Eye (tissue), 1 donor: ENCODE measurements at places on chromosomes 7 and 10.
A peak's percentile ranks its signal among the peaks of the same experiment; 100 is the strongest.

GRCh38 chr7:71851776-71852498, 560.2 kb downstream of the CALN1 start:
- DNase-seq, result no peak

GRCh38 chr10:45505311-45505710, 131.3 kb downstream of the ALOX5 start:
- DNase-seq, result peak; percentile 33

- DNase-seq, result no peak
These were observed 132.5 kb downstream of the PARD3 start for GRCh38 chr10:34682580-34682979.

DNA sequence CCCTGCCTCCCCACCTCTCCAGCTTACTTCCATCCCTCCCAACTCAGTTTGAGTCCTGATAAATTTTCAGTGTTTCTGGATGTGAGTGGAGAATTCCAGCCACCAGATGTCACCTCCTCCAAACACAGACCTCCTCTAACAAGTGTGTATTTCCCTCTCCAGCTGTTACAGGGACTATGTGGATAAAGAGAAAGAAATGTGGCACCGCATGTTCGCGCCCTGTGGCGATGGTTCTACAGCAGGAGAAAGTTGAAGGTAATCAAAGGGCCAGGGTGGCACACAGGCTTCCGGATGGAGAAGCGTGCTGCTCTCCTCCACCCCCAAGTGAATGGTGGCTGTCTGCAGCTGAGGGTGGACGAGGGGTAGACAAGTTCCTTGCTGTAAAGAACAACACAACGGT, 14.7 kb downstream of the FKBP6 start:
- peak; percentile 82 for DNase-seq

DNA sequence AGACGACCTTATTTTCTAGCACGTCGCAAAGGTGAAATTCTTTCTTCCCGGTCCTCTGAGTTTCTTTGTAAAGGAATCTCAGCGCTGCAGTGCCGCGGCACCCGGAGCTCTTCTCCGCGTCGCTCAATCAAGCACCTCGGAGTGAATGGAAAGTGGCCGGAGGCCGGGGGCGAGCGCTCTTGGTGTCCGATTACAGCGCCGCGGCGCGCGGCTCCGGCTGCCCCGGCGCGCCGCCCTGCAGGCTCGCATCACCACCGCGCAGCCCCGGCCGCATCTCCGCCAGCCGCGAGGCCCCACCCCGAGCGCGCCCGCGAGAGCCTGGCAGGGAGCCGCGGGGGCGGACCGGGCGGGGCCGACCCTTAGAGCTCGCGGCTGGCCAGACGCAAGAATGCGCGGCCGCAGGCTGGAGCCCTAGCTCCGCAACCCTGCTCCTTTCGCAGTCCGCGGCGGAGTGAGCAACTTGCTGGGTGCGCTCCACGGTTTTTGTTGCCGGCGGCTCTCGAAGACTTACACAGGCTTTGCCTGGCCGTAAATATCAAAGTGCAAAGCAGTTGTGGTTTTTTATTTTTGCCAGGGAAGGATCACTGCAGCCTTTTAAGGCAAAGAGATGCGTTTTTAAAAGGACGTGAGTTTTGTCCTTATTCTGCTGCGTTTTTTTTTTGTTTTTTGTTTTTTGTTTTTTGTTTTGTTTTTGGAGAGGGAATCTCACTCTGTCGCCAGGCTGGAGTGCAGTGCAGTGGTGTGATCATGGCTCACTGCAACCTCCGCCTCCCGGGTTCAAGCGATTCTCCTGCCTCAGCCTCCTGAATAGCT, at the start of gene SEMA3C:
TSS of gene SEMA3C (minus strand) at position 143 of the 813 bp plus-strand sequence. CDS start 2,270 bp downstream, outside the sequence.
- peak; percentile 94 for DNase-seq

GRCh38 chr7:151135866-151136843, 31.3 kb downstream of the GBX1 start:
- no peak for DNase-seq

GRCh38 chr7:116530107-116530820, 5.4 kb downstream of the CAV1 start:
- DNase-seq, result no peak

- DNase-seq, result no peak
These were observed 73.2 kb upstream of the GTF2I start for GRCh38 chr7:74584160-74584954.

DNA sequence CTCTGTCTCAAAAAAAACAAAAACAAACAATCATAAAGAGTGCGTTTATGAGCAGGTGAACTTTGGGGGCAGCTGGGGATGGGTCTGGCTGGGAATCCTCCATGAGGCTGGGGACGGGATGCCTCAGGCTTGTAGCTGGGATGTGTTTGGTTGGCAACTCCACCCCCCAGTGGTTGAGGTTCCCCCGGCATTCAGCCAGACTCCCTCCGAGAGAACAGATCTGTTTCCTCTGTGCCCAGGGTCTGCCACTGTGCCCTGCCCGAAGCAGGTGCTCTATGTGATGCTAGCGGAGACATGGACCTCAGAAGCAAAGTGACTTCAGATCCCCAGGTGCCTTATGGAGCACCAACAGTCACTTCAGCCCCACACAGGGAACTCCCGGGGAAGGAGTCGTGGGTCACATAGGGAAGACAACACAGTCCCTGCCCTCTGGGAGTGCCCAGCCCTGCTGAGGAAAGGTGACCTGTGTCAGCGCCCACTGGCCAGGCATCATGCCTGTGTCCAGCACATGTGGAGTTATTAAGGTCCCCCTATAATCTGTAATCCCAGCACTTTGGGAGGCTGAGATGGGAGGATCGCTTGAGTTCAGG, 29.3 kb upstream of the GTF2IRD1 start:
- DNase-seq, result no peak

DNA sequence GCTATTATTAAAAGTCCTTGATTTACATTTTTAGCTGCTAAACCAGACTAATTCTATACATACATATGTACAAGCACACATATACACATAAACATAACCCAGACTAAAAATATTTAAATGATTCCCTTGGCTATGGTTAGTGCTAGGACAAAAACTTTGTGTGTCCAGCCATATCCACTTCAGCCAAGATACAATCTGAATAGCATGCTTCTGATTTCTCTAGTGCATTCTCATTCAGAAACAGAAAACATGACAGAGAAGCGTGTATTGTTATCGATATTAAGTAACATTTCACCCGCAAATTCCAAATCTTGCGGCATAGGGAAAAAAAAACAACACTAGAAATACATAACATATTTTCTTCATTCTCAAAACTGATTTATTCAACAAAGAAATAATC, 569.3 kb downstream of the KCNMA1 start:
- no peak for DNase-seq

DNA sequence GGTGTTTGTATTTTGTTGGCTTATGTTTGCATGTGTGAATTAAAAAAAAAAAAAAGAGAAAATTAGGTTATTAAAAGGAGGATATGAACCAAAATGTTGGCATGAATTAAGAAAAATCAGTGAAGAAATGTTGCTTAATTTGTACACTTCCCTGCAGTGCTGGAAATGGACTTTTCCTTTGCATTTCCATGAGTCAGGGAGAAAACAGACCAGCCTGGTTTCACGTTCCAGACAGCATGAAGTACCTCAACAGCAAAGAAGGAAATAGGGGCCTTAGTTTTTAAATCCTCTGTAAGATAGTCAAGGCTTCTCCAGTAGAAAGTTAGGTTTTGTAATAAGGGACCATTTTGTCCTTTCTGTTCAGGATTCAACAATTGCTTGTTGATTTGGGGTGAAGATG, 159.7 kb downstream of the CELF2 start:
- DNase-seq, result no peak

GRCh38 chr10:30000802-30001571, 58.4 kb downstream of the JCAD start:
- DNase-seq, result no peak

GRCh38 chr10:59580026-59580863, 129.4 kb downstream of the SLC16A9 start:
- peak; percentile 85 for DNase-seq

- DNase-seq, result peak; percentile 33
These were observed 22.3 kb downstream of the PIK3CG start for GRCh38 chr7:106887421-106887820.

DNA sequence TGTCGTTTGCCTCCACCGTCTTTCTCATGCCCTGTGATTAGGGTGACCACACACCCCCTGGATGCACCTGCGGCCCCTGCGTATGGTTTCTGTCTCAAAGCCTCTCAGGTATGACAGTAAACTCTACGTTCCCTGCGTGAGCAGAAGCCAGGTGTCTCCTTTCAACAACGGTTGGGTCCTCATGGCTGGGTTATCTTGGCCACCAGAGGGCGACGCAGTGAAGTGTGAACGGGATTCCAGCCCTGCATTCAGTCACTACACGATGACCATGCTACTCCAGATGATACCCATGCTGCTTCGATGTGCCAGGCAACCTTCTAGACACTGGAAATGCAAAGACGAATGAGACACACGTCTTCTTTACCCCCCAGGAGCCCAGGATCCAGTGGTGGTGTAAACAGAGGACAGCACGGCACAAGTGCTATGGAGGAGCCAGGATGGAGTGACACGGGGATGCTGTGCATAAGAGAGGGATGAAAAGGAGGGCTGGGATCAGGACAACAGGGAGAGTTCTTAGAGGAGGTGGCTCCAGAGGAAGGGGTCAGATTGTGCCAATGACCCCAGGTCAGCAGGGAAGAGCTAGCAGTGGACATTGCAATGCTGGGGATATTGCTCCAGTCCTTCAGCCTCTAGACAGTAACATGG, 228.1 kb upstream of the PFKP start:
- DNase-seq, result peak; percentile 27

DNA sequence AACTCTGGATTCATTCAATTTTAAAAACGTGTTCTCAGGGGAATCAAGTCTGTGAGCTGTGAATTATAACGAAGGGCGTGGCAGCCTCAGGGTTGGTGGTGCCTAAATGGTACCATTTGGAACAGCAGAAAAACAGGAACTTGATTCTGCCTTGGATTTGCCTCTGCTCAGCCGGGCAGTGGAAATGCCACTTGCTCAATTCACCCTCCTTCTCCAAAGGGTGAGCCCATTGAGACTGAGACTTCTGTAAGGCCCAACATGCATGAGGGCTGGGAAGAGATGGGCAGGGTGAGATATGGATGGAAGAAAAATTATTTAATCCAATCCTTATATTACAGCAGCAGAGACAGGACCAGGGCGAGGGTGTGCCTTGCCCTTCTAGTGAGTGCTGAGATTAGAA, 107.1 kb upstream of the HABP2 start:
- no peak for DNase-seq

DNA sequence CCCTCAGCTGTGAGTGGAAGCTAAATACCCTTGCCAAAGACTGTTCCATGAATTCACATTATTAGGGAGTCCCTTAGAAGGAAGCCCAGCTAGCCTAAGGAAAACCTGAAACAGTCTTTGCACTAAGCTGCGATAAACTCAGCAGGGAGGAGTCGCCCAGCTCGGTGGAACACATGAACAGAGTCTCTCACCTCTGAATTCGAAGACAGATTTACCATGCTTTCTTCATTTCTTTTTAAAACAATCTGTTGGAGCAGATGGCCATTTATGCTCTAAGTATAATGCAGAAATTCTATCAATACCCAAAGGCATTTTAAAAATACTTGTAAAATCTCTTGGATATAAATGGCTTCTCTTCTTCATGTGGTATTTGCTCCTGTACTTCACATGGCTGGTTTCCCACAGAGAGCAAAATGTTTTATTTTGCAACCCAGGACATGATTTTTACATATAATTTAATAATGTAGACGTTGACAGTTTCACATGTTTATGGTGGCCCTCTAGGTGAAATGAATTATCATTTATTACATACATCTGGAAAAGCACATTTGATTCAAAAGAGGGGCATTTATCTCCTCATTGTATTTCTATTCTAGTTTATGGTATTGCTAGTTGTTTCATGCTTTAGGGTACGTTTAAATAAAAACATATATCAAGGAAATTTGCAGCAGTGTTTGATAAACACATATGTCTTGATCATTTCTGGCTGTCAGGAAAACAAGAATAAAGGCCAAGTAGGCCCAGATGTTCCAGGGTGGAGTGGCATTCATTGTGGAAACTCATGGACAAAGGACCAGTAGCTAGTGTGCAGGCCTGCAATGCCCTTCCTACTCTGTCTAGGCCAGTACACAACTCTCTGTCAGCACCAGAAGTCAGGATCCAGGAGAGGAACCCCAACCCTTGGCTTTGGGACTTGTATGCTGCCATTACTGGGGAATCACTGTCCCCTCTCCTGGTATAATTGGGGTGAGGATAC, 52.2 kb downstream of the LRGUK start:
- DNase-seq, result no peak

DNA sequence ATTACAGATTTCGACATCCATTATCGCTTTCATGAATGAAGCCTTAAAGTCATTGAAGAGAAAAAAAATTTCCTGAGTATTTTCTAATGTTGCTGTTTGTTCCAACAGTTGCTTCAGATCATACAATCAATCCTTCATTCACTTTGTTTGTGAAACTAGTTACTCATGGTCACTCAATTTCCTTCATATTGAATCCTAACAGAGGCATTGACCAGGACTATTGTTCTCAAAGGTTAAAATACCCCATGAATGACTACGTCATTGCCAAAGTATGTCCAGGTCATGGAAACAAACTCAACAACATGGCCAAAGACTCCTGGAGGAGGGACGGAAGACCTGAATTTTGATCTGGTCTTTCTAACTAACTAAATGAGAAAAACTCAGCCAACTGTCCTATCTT, 54.0 kb upstream of the ABCB5 start:
- DNase-seq, result no peak

GRCh38 chr7:117737926-117738325, 135.3 kb downstream of the CTTNBP2 start:
- no peak for DNase-seq

DNA sequence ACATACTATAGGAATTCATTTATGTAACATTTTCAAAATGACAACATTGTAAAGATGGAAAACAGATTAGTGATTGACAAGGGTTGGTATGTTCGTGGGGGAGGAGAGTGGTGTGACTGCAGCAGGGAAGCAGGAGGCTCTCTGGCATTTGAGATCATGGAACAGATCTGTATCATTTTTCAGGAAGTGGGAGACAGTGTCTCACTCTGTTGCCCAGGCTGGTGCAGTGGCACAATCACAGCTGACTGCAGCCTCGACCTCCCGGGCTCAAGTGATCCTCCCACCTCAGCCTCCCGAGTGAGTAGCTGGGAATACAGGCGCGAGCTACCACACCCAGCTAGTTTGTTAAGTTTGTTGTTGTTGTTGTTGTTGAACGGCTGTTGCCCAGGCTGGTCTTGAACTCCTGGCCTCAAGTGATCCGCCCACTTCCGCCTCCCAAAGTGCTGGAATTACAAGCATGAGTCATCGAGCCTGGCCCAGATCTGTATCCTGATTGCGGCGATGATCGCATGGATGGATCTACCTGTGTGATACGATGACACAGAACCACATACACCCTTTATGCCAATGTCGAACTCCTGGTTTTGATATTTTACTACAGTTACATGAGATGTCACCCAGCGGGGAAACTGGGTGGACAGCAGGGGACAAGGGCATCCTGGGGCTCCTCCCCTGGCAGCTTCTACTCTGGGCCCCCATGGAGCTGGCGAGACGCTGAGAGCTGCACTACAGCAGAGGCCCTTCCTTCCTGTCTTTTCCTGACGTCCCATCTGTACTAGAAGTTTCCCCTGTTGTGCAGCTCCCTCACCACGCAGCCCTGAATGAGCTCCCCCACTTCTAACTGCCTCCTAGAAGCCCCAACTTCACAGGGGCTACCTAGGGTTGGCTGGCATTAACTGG, 12.3 kb upstream of the CYTH3 start:
- DNase-seq, result no peak

GRCh38 chr7:129643550-129644170, 32.1 kb downstream of the NRF1 start:
- peak; percentile 20 for DNase-seq
